ENCODE measurements at places on chromosomes 13 and 19.

GRCh38 chr13:19890030-19890429 is 26.6 kb upstream of the ZMYM5 start:
- DNase-seq = no peak

GRCh38 chr13:85659493-85659892 is 139.7 kb downstream of the SLITRK6 start:
- DNase-seq = no peak

GRCh38 chr19:6551091-6551490 is 20.3 kb downstream of the TNFSF9 start:
- DNase-seq = no peak

- no peak for DNase-seq
Observed at GRCh38 chr19:38441657-38442348, 8.3 kb downstream of the RYR1 start.

GRCh38 chr13:30143666-30144400 is 163.5 kb downstream of the KATNAL1 start:
- no peak for DNase-seq

GRCh38 chr13:61918841-61919240 is 503.2 kb upstream of the PCDH20 start:
- DNase-seq = no peak

GRCh38 chr13:113077953-113078901 is 27.4 kb upstream of the F7 start:
- DNase-seq = peak; percentile 35

DNA sequence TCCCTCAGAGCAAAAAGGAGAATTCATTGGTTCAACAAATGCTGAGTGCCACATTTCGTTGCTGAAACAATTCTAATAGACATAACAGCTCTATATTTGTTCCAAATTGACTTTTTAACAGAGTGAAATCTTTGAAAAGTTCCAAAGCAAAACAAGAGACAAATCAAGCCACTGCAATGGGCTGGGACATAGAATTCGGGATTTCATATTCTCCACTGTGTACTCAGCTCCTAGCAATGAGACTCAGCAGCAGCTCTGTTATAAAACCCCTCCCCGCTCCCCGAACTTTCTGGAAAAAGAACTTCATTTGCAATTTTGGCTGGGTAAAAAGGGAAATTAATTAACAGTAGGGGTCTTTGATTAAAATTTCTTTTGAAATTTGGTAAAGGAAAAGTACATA is 11.3 kb downstream of the RFX2 start:
- DNase-seq = no peak

- no peak for DNase-seq
Observed at GRCh38 chr13:108711386-108711785, 82.0 kb downstream of the MYO16 start.

DNA sequence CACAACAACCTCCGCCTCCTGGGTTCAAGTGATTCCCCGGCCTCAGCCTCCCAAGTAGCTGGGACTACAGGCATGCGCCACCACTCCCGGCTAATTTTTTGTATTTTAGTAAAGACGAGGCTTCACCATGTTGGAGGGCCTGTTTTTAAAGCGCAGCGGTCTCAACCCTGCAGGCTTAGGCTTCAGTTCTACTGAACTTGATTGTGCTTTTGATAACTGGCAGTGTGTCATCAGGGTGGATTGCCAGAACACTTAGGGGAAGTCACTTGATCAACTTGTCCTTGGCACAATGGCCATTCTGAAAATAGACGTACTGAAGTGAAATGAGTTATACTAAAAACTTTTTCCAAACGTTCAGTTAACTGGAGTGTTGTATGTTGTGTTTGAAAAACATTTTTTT is 472.2 kb downstream of the KLF5 start:
- DNase-seq = no peak

GRCh38 chr19:48421548-48421947 is 24.2 kb upstream of the GRWD1 start:
- no peak for DNase-seq

DNA sequence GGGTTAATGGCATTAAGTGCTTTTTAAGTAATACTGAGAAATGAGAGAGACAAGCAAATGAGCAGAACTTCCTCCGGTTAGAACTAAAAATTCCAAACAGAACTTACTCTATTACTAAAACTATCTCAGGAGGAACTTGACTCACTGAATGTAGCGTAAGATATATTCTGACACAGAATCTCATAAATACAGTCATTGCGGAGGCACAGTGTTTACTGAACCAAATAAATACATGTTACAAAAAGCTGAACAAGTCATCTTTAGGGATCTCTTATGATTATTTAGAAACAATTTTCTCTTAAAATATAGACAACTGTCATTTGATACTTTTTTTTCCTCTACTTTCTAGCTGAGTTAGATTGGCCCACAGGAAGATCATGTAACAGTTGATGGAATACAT is 283.1 kb downstream of the KLF12 start:
- no peak for DNase-seq

GRCh38 chr13:34459856-34460255 is 482.2 kb upstream of the NBEA start:
- DNase-seq = no peak

- no peak for DNase-seq
Observed at GRCh38 chr13:69641773-69642172, 465.9 kb upstream of the ATXN8OS start.

GRCh38 chr13:98564204-98564603 is 12.7 kb downstream of the STK24 start:
- no peak for DNase-seq
